AG20443 (cell line): ENCODE measurements at places on chromosomes 1 and 21.

- no peak for DNase-seq
These were observed 83.0 kb upstream of the AK4 start for GRCh38 chr1:65064981-65065380.

- DNase-seq, result no peak
These were observed 6.3 kb upstream of the VPS26C start for GRCh38 chr21:37273440-37273839.

GRCh38 chr1:6347641-6348487, 45.7 kb downstream of the ACOT7 start:
- peak; percentile 64 for DNase-seq

DNA sequence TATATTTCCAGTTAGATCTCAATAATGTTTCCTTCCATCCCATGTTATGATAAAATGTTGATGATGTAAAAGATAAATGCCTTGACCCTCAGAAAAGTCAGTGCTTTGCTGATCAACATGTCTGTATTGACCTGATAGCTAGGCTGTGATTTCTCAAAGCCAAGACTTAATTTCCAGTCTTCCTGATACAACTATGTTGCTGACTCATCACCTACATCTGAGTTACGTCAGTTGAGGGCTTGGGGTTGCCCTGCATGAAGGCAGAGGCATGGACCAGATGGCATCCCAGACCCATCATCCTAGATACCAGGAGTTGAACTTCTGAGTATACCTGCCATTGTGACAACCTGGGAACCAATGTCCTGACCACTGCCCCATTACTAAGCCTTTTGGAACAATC, 4.8 kb downstream of the LCE1D start:
- no peak for DNase-seq

DNA sequence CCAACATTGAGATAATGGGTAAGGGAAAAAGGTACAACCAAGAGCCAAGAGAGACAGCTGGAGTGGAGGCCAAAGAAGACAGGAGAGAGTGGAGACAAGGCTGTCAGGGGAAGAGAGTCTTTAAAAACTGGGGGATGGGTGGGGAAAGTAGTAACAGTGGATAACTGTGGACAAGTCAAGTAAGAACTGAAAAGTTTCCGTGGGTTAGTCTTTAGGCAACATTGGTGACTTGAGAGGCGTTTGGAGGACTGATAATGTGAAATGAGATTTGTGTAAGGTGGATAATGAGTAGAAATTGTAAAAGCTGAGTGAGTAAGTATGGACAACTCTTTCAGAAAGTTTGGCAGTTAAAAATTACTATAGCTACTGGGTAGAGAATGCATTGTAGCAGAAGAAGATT, 10.4 kb downstream of the PPP2R5A start:
- no peak for DNase-seq

DNA sequence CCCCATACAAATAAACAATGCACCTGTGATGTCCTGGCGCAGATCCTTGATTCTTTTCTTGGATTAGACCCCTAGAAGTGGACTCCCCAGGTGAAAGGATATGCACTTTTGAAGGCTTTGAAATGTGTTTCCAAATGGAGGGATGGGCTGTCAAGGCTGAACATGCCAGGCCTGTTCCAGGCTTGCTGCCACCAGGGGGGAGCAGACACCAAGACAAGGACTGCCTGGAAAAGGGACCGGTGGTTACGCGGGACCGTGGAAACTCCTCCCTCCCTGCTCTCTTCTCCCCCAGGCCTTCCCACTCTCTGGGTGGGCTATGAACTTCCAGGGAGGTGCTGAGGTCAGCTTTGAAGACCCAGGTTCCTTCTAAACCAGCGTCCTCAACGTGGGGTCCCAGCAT, 12.7 kb downstream of the C1QB start:
- peak; percentile 62 for DNase-seq

- DNase-seq, result no peak
These were observed 32.0 kb downstream of the RSPH1 start for GRCh38 chr21:42463861-42464515.

GRCh38 chr1:151989211-151989862, 4.3 kb downstream of the S100A10 start:
- DNase-seq, result peak; percentile 77

GRCh38 chr1:89631816-89632656, 884 bp upstream of the LRRC8C start:
- no peak for DNase-seq

DNA sequence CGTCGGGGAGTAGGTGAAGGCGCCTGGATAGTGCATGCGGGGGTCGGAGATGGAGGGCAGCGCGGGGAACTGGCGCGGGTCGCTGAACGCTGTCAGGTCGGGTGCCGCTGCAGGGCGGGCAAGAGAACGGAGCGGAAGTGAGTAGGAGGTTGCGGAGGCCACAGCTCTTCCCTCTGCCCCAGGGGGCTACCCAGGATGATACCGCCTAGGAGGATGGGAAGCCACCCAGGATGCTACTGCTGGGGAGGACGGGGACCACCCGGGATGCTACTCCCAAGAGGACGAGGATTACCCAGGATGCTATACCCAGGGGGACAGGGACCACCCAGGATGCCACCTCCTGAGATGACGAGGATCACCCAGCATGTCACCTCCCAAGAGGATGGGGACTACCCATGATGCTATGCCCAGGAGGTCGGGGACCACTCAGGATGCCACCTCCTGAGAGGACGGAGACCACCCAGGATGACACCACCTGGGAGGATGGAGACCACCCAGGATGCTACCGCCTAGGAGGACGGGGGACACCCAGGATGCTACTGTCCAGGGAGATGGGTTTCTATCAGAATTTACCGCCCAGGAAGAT, 123.8 kb downstream of the CLIC6 start:
- DNase-seq, result no peak

DNA sequence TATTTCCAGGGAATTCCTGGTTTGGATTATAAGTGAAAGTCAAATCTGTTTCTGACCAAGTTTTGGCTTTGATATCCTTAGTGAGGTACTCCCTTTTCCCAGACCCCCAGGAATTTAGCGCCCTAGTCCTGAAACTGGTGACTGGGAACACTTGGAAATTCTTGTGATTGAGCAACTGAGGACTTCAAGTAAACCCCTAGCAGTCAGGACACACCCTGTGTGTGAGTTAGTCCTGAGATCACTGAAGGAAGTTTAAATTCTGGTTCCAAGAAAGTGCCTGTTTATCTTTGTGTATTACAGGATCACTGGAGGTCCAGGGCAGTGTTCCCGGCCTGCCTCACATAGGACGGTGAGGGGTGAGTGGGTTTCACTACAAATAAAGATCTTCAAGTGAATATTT, 95.1 kb upstream of the F3 start:
- DNase-seq, result peak; percentile 70

DNA sequence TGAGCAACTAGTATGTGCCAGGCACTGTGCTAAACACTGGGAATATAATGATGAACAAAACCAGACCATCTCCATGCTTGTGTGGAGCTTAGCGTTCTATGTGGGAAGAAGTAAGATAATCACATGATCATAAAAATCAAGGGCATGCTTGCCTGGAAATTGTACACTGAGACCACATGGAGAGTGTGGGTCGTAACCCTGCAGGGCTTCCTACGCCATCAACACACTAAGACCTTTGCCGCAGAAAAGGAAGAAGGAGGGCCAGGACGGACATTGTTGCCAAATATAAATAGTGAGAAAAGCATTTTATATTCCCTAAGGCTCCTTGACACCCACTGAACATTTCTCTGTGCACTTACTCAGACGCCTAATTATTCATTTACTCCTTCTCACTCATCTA, 388.1 kb upstream of the VAMP3 start:
- no peak for DNase-seq

DNA sequence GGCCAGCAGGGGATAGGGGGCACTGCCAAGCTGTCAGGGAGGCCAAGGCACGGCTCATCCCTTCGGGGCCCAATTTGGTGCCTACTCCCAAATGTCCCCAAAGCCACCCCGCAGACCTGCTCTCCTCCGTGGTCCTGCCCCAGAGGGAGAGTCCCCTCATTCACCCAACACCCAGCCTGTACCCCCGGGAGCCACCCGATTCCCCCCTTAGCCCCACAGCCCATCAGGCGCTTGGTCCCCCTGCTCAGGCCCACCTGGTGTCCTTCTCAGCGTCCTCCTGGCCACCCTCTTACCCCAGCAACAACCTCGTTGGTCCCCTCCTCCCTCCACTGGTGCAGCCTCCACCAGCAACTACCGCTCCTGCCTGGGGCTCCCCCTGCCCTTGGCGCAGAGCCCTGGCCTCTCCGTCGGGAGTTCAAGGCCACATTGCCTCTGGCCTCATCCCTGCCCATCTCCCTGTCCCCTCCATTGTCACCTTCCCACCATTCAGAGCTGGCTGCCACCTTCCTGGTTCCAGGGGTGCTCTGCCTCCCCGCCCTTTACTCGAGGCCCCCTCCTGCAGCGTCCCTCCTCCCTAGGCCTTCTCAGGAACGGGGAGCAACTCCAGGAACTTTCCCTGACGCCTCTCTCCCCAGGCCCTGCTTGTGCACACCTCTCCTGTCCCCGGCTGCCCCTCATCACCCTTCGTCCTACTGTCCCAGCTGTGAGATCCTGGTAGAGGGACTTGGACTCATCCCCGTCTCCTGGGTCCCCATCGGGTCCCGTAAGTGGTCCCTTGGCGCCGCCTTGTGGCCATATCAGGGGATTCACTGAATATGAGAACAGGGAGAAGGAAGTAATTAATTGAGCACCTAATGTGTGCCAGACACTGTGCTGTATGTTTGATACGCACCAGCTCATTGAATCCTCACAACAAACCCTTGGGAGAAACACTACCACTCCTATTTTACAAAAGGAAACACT, 73.9 kb downstream of the RAP1GAP start:
- peak; percentile 76 for DNase-seq

DNA sequence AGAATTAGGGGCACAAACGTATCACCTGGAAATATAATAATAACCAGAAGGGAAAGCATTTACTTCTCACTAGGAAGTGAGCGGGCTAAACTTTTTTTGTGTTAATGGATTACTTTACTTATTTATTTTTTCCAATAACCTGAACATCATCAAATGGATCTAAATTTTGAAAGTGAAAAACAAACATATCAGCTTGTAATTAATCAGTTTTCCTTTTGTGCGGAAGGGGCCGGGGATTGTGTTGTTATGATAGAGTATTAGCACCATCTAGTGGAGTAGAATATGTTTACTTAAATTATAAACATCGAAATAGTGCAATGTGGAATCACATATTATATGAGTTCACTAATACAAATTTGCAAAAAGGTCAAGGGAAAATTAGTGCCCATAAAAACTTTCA, 9.0 kb downstream of the CFH start:
- peak; percentile 43 for DNase-seq

- no peak for DNase-seq
These were observed 90.4 kb upstream of the ZC3H11B start for GRCh38 chr1:219703368-219703639.

DNA sequence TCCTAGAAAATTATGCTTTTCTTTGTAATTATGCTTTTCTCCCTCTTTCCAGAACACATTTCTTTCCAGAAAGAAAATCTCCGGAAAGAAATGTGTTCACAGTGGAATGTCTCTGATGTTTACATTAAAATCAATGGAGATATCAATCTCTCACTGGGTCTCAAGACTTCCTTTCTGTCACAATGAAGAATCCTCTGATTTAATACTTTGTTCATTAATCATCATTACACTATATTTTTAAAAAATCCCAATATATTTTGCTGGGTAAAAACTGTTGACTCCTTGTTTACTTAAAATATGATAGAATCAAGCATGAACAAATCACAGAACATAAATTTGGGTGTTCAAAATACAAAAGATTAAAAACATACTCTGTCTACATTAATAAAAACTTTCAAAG, 26.3 kb upstream of the TGFBR3 start:
- no peak for DNase-seq

- no peak for DNase-seq
These were observed 30.2 kb downstream of the AGPAT3 start for GRCh38 chr21:43895196-43895595.

DNA sequence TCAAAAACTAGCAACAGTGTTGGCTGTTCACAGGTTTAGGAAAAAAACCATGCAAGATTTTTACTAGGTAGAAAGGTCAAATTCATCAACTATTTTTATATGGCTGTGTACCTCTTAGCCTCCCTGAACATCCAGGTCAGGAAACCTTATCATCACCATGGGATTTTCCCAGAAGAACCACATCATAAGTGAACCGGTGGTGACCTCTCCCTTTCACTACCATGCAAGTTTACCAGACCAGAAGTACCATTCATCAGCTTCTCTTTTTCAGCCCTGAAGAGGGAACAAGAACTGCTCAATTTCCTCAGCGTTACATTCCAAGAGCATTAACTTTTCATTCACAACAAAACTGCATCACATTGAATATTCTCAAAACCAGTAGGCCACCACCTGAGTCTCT, 5.9 kb downstream of the SSBP3 start:
- no peak for DNase-seq

GRCh38 chr1:221392453-221392852, 349.4 kb downstream of the DUSP10 start:
- DNase-seq, result peak; percentile 74

DNA sequence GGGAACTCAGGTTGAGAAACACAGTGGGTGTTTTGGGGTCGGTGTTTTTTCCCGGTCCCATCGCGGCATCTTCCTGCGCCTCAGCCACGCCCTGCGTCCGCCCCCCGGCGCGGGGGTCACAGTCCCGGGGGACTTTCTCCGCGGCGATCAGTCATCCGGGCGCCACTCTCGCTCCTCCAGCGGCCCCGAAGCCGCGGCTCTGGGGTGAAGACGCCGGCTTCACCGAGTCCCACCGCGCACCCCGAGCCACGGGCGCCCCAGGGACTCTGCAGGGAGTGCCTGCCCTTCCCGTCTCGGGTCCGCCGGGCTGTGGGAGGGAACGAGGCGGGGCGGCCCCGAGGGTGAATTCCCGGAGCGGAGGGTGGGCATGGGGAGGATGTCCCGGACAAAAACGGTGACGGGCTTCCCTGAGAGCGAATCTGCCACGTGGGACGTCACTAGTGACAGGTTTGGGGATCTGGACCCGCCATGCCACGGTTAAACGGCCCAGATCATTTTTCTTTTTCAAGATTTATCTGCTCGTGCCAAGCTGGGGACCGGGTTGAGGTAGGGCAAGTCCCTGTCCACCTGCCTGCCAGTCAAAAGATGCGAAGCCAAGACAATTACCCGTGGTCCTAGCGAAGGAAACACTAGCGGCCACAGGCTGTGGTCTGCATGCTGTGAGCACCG, 717 bp upstream of the BATF3 start:
- DNase-seq, result peak; percentile 43

DNA sequence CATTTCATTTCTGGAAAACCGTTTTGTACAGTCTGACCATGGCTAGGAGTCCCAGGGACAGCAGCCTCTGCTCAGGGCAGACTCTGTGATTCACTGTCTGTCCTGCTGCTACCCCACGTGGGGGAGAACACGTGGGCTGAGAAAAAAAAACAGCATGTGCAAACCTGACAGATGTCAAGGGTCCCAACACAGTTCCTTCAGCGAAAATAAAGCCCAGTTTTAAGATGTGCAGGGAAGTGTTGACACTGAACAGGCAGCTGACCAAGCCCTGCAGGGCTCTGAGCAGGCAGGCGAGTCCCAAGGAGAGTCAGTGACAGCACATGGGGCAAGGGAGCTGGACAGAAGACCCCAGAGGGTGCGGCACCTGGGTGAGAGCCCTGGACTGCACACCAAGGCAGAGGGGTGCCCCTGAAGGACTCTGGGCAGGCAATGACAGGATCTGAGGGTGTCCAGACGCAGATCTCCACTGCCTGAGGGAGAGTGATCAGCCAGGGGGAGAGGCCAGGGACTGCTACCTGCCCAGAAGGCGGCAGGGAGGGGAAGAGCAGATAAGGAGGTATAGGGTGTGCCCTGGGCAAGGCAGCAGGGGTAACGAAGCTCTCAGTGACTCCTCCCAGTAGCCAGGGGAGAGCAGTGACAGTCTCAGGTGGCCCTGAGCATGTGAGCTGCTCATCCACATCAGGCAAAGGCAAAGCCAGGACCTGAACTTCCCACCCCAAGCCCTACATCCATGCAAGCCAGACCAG, 5.1 kb upstream of the SPATC1L start:
- DNase-seq, result peak; percentile 64
